ENCODE measurements at places on chromosomes 7 and 10.
A peak's percentile ranks its signal among the peaks of the same experiment; 100 is the strongest.

DNA sequence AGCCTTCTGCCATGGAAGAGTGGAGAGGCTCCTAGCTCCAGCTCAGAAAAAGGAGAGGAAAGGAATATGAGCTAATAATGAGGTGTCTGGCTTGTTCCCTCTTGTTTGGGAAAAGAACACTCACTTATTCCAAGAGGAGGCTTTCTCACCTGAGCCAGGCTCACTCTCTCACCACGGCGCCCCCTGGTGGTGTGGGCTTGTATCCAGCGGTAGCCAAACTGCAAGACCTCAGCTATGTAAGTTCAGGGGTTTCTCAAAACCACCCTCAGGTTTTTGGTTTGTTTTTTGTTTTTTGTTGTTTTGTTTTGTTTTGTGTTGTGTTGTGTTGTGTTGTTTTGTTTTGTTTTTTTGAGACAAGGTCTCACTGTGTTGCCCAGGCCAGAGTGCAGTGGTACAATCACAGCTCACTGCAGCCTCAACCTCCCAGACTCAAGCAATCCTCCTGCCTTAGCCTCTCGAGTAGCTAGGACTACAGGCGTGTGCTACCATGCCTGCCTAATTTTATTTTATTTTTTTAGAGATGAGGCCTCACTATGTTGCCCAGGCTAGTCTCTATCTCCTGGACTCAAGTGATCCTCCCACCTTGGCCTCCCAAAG, 124.0 kb downstream of the TMEM130 start:
- DNase-seq = peak; percentile 85

- no peak for DNase-seq
These were observed 18.7 kb upstream of the RBM20 start for GRCh38 chr10:110625356-110625894.

DNA sequence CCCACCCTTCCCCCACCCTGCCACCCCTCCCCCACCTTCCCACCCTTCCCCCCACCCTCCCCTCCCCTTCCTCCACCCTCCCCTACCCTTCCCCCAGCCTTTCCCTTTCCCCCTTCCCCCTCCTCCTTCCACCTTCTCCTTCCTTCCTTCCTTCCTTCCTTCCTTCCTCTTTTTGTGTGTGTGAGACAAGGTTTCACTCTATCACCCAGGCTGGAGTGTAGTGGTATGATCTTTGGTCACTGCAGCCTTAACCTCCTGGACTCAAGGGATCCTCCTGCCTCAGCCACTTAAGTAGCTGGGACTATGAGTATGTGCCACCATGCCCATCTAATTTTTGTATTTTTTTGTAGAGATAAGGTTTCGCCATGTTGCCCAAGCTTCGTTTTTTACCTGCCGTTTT, 35.2 kb downstream of the CYP17A1 start:
- no peak for DNase-seq

DNA sequence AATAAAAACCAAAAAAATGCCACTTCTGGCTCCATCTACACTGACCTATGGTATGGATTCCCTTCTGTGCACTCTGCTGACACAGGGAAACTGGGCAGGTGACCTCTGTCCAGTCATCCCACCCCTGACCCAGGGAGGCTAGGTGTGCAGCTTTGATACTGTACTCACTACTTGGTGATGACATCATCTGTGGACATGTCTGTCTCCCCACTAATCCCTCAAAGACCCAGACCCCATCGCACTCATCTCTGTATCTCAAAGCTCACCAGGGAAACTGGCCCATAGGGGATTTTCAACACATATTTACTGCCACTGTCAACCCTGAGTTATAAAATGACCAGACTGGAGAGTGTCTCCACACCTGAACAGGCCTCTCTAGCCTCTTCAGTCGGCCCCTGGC, 10.6 kb downstream of the SGMS1 start:
- DNase-seq = no peak

DNA sequence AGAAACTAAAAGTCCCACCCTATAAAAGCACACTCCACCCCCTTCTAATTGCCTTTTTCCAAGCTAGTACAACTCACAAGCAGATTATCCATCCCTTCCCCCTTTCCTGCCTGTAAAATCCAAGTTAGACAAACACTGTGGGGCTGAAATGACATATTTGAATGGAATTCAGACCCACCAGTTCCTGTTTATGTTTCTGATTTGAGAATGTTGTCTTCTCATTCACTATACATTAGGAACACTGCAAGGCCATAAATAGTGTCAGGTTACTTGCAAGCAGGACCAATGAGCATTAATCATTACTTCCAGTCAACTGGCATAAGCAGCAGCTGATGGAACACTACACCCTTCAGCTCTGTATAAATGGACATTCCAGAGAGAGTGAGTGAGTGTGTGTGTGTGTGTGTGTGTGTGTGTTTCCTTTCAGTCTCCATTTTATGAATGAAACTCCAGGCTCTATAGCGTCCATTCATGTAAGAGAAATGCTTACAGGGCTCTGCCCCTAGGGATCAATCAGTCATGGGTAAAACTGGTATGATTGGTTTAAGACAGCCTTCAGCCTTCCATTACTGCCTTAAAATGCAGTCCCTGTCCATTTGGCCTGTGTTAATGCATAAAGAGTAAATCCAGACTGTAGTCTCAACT, 69.3 kb downstream of the ETV1 start:
- no peak for DNase-seq

GRCh38 chr7:2224934-2225333, 7.8 kb downstream of the MAD1L1 start:
- no peak for DNase-seq

GRCh38 chr7:98134420-98135228, 28.0 kb downstream of the LMTK2 start:
- DNase-seq = no peak

- DNase-seq = no peak
These were observed 206.3 kb downstream of the SNX10 start for GRCh38 chr7:26497801-26498596.

GRCh38 chr10:86105181-86105580, 261.4 kb downstream of the GRID1 start:
- DNase-seq = no peak
